Activated CD4-positive, alpha-beta T cell treated with anti-CD3 and anti-CD28 coated beads, Interleukin-2, amount 50 U/mL, for 4 hours (primary cell): ENCODE measurements at places on chromosomes 2 and 18.

- peak; percentile 19 for DNase-seq
Measured at GRCh38 chr2:96924775-96925747, 55.2 kb upstream of the SEMA4C start.

GRCh38 chr18:39345321-39345720 is 1779.7 kb upstream of the CELF4 start:
- DNase-seq, result no peak

- DNase-seq, result no peak
Measured at GRCh38 chr2:216791303-216791702, 68.6 kb downstream of the TNP1 start.

DNA sequence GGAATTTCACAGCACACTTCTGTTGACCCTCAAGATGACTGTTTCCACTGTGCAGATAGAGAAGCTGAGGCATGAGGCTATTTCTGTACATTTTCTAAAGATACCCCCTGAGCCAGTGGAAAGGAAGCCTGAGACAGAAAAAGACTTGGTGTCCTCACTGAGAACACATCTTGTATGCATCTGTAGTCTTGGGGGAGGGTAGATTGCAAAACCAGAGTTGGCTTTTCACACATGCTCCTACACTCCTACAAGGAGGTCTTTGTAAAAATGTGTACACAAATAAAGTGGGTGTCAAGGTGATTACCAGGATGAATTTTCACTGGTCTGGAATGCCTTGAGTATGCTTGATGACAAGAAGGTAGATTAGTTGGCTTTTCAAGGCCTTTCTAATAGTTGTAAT is 98.0 kb downstream of the KCTD18 start:
- no peak for DNase-seq

DNA sequence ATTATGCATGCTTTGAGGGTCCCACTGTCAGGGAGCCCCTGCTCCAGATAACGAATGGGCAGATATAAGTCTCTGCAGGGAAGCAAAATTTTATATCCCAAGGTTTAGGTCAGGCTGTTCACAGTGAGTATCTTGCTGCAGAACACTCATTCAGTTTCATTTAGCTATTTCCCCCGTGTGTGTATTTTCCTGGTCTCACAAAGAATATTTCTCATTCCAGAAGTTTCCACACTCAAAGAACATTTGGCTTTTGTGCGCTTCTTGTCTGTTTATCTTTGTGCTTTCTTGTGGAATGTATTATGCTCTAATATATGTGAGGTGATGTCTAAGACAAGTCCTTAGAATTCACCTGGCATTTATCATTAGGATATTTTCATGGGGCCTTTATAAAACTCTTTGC is 140.4 kb upstream of the MMADHC start:
- no peak for DNase-seq

- no peak for DNase-seq
Measured at GRCh38 chr2:137769406-137769805, 194.9 kb upstream of the HNMT start.

DNA sequence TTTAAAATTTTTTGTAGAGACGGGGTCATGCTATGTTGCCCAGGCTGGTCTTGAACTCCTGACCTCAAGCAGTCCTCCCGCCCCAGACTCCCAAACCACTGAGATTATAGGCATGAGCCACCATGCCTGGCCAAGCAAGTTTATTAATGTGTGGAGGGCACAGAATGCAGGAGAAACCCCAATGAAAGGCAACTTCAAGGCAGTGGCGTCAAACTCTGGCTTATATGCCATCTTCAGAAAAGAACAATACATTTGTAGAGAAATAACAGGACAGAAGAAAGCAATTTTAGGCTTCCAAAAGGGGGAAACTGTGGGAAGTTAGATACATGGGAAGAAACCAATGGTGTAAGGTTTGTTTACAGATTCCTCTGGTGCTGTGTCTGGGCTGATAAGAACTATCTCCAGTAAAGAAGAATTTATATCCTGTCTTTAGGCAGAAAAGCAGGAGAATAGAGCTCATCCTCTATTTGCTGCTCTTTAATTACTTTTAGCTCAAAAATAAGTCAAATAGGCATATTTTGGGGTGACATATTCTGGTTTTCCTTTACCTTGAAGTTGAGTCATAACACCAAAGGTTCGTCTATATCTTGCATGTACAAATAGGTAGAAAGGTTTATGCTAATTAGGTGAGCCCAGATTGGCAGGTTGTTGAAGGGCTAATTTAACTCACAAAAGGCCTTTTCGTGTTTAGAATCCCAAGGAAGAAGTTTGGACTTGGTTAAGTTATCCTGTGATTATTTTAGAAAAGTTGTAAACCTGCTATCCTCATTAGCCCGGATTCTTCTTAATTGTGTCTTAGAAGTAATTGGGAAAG is 26.0 kb upstream of the TMEM214 start:
- DNase-seq, result no peak
